ENCODE measurements at places on chromosomes 7 and 10.

DNA sequence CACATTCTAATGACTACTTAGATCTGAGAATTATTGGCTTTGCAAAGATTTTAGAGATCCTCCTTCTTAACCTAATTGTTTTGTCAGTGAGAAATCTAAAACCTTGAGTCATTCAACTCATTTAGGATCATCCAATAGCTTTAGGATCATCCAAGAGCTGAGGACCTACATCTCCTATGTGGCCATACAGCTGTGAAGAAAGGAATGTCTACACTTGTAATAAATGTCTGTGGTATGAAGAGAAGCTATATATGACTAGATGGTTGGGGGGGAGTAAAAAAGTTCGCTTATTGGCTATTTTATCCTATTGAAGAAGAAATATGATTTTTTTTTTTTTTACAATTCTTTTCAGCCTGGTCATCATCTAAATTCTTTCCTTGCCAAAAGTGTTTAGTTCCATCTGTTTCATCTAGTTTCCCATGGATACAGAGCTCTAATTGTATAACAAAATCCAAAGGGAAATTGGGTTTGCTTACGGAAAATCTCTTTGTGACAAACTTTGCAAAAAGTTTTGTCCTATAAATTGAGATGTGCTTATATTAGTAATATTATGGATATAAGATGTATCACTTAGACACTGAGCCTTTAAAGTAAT, 196.7 kb downstream of the PRKG1 start:
- no peak for DNase-seq

GRCh38 chr10:79149662-79150443, 81.1 kb downstream of the ZMIZ1 start:
- DNase-seq, result peak; percentile 64

GRCh38 chr10:33609546-33609945, 275.1 kb upstream of the NRP1 start:
- no peak for DNase-seq

DNA sequence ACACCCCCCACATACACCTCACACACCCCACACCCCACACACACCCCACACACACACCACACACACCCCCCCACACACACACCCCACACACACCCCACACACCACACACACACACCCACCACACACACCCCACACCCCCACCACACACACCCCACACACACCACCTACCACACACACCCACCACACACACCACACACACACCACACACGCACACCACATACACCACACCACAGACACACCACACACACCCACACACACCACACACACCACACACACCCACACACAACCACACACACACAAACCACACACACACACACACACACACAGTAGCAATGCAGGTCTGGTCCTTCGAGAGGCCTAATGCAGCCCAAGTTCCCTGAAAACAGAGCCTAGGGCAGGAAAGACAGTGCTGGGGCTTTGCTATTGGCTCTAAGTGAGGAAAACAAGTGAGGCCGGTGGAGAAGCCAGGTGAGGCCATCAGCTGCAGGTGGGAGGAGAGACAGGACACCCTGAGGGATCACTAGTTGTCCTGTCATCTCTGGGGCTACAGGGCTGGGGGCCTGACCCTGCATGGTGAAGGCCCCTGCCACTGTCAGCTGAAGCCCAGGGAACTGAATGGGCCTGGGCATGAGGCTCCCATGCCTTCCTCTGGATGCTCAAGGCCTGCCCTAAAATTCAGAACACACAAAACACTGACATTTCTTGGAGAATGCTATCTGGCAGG, 92.6 kb downstream of the CYTH3 start:
- DNase-seq, result no peak

GRCh38 chr10:117135026-117135372, 3.1 kb downstream of the VAX1 start:
- no peak for DNase-seq

Data from CD4-positive, alpha-beta T cell treated with Interleukin-1 beta for 1 hour (primary cell).